ENCODE measurements at places on chromosomes 2 and 18.

GRCh38 chr2:17936599-17936998 lies 58.1 kb downstream of the KCNS3 start:
- DNase-seq = no peak

GRCh38 chr2:39241588-39241987 lies 2.2 kb downstream of the CDKL4 start:
- DNase-seq = no peak

DNA sequence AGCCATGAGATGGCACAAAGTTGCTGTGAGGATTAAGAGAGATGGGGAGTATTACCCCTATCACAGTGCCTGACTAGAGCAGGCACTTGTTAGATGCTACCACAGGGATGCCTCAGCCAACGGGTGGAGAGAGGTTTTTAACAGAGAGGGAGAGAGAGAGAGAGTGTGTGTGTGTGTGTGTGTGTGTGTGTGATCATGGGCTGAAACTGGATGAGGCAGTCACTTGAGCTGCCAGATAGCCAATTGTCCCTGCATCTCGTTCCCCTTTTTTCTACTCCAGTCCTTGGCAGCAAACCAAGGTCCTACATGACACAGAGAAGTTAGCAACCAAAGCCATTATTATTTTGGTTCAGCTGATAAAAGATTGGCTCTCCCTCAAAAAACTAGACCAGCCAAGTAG lies 3.0 kb downstream of the CD8A start:
- DNase-seq = no peak

DNA sequence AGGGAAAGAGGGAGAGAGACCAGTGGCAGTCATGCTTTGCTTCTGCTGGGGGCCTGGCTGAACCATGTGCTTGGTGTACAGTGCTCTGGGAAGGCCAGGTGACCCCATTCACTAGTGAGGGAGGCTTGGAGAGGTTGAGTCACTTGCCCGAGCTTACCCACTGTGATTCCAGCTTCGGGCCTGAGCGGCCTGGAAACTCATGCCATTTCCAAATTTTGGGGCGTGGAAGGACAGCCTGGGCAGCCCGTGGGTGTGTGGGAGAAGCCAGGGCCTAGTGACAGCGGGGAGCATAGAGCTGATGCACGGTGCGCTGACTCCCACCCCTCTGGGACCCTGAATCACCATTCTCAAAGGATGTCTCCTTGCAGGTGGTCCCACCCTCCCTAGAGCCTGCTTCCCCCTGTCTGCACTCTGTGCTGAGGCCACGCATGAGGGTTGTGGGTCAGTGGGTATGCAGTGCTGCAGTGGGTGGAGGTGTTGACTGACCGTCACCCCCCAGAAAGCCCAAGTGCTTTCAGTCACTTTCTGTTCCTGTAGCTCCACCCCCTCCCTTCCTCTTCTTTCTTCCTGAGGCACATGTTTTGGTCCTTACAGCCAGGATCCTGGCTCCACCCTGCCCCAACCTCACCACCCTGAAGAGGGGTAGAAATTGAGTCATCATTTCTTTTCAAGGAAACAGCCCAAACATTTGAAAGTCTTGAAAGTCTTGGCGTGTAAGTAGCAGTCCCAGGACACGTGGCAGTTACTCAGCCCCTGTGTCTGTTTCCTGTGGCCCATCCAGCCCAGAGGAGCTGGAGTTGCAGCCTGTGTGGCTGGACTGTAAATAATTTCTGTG lies 69.3 kb upstream of the MCFD2 start:
- no peak for DNase-seq

GRCh38 chr2:41782306-41783158 lies 265.3 kb upstream of the PKDCC start:
- no peak for DNase-seq

DNA sequence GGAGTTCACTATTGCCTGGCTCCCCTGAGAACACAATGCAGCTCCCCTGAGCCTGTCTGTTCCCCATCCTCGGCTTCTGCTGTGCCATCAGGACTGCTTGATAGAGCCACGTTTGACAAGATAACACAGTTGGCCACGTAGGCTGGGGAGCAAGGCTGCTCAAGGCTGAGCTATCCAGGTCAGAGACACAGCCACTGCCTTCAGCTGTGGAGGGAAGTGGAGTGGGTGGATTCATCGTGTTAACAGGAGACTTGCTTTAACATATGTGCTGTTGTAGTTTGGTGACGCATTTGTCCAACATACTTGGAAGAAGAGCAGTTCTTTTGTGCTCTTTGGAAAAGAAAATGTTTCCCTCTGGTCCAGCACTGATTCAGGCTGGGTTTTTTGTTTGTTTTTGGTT lies 68.8 kb downstream of the WDSUB1 start:
- no peak for DNase-seq

GRCh38 chr2:61151436-61151835 lies 10.6 kb upstream of the C2orf74 start:
- DNase-seq = peak; percentile 31

GRCh38 chr2:37326285-37326684 lies 1.7 kb upstream of the PRKD3 start:
- no peak for DNase-seq

- DNase-seq = no peak
Observed at GRCh38 chr2:44706681-44707553, 234.6 kb upstream of the SIX3 start.

DNA sequence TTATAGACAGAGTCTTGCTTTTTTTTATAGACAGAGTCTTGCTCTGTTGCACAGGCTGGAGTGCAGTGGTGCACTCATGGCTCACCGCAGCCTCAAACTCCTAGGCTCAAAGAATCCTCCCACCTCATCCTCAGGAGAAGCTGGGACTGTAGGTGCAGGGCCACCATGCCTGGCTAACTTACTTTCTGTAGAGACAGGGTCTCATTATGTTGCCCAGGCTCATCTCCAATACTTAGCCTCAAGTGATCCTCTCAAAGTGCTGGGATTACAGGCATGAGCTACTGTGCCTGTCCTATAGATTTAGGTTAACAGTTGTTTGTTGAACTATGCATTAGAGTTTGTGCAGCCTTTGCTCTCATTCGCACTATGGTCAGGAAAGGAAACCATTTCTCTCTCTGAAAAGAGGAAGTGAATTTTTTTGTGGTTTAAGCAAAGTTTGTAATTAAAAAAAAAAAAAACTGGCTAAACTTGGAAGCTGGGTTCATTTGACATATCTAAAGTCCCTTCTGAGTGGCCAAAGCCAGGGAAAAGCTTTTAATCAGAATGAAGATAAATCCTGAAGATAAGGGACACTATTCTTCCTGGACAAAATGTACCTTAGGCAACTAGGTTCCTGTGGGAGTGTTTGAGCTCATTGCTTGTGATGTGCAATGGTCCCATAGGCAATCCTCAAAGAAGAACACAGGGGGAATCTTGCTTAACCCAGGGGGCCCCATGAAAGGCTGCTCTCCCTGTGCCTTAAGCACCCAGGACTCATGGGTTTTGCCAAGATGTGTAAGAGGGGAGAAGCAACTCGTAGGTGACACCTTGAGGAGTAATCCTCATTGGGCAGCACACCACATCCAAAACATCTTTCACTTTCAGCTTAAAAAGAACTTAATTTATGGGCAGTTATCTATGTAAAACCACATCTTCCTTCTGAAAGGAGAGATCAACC lies 201.7 kb downstream of the MREG start:
- DNase-seq = no peak

DNA sequence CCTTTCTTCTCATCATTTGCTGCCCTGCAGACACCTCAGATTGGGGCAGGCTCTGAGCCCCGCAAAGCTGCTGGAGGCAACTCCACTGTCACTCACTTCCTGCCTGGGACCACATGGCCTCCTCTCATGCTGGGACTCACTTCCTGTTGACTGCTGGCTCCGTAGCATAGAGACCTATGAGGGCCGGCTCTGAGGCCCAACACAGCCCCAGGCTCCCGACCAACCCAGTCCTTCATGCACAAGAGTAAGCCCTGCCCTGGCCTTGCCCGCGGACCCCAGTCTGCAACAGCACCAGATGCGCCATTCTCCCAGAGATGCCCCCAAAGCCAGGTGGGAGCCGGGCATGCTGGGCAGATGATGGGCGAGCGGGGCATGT lies 55.7 kb downstream of the DNMT3A start:
- no peak for DNase-seq

DNA sequence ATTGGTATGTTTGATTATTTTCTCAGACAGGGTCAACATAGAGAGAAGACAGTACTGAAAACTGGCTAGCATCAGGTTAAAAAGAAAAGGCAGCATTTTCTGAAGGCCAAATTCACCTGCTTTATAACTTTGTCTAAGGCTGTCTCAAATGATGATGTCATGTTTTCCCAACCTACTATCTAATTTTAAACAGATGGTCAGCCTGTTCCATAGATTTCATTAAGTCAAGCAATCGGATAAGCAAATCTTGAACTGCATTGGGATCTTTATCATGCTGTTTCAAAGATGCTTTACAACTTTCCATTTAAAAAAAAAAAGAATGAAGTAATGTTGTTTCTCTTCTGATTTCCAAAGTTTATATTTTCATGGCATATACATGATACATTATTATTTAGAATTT lies 56.3 kb upstream of the SPOPL start:
- no peak for DNase-seq

- DNase-seq = no peak
Observed at GRCh38 chr2:121291251-121291580, 6.2 kb upstream of the TFCP2L1 start.

GRCh38 chr2:198448789-198449188 lies 644.4 kb downstream of the PLCL1 start:
- DNase-seq = no peak
